Hypothalamus (tissue), 51 donors: ENCODE measurements at places on chromosomes 5 and 9.

- DNase-seq = no peak
Measured at GRCh38 chr5:151086192-151086869, 5.5 kb upstream of the TNIP1 start.

DNA sequence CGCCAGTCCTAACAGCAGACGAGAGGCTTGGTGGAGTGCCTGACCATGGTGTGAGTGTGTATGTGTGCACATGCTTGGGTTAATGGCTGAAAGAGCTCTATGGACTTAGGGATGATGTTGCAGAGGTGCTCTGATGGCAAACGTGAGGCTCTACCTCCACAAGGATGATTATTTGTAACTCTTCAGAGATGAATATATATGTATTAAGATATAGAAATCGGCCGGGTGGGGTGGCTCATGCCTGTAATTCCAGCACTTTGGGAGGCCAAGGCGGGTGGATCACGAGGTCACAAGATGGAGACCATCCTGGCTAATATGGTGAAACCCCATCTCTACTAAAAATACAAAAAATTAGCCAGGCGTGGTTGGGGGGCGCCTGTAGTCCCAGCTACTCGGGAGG lies 253.4 kb upstream of the CDH18 start:
- DNase-seq = no peak

DNA sequence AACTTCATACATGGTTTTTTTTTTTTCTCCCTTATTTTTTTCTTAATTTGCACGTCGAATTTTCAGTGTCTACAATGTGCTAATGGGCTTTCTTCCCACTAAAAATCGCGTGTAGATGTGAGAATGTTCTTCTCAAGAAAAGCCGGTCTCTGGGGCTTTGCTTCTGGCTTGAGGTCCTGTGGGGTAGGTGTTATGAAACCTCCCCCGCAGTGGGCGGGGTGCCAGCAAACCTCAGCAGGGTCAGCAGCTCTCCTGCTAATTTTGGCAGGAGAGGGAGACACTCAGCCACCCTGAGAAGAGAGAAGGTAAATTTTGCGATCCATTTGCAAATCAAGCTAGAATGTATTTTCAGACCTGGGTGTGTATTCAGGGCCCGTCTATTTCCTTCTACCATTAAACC lies 59.9 kb downstream of the NPR3 start:
- DNase-seq = no peak

- DNase-seq = no peak
Measured at GRCh38 chr5:15183520-15183919, 311.9 kb upstream of the ANKH start.

GRCh38 chr5:69092969-69093368 lies 845 bp upstream of the SLC30A5 start:
- no peak for DNase-seq

DNA sequence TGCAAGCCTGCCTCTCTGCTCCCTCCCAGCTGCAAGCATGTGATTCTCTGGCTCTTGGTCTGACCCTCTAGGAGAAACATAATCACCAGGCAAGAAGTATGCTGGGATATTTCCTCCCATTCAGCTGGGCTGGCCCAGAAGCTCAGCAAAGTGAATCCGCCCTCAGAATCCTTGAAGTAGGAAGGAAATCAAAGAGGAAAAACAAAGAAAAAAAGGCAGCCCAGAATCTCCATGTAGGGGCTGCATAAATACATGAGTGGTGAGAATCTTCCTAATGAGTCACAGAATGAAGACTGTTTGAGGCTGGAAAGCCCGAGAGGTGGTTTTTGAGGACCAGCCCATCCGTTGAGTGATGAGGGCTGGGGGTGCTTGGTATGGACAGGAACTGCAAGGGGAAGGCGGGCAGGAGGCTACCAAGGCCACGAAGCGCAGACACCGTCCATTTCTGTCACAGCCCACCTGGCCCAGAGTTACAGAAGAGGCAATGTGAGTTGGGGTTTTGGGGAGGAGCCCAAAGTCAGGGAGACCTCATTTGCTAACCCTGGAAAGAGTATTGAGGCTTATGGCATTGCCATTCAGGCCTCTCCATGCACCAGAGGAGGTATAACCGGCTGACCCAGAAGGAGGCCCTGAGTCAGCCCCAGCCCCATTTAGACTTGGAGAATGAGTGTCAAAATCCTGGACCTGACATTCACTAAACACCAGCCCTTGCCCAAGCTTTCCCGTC lies 33.4 kb upstream of the TGFBR1 start:
- DNase-seq = no peak
